ENCODE measurements at places on chromosomes 2 and 18.

DNA sequence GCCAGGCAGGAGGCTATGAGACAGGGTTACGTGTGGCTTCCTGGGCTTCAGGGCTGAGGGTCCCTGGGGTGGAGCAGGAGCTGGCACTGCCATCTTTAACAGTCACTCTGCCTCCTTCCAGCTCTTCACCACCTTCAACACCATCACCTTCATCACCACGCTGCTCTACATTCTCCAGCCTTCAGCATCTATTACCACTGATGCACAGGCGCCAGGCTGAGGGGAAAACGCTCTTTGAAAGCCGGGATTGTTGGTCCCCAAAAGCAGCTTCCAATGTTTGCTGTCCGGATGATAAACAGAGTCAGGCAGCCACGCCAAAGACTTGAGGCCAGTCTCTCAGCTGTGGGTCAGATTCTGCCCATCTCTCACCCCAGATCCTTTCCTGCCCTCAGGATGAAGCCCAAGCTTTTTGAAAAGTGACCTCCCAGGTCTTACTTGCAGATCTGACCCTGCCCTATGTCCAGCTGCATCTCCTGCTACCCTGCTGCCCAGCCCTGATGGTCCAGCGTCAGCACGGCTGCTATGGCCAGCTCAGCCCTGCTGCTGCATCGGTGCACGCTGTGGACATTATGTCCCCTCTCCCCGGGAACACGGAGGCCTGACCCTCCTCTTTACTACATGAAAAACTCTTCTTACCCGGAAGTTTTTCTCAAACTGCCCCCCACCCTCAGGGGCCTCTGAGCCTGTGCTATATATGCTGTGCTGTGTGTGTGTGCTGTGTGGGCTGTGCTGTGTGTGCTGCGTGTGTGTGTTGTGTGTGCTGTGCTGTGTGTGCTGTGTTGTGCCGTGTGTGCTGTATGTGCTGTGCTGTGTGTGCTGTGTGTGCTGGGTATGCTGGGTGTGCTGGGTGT lies 31.2 kb upstream of the MAL start:
- DNase-seq, result no peak

GRCh38 chr2:8346706-8347430 lies 335.0 kb upstream of the ID2 start:
- no peak for DNase-seq

DNA sequence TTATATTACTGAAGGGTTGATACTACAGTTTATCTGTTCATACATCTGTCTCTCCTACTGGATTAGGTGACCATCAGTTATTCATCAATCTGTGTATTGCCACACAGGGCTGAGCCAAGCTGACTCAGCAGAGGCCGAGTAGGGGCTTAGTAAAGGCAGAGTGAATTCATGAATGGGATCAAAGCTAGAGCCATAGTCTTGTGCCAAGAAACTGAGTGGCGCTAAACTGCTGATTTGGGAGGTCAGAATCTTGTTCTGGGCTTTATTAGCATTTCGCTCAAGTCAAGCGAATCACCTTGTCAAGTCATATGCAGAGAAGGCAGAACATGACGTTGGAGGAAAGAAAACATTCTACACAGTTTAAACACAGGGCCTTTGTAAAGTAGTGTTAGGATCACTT lies 34.1 kb downstream of the SOCS6 start:
- no peak for DNase-seq

- DNase-seq, result no peak
These were observed 1.6 kb downstream of the FEV start for GRCh38 chr2:218983263-218983933.

GRCh38 chr18:77000527-77000926 lies 132.1 kb downstream of the MBP start:
- DNase-seq, result peak; percentile 42

DNA sequence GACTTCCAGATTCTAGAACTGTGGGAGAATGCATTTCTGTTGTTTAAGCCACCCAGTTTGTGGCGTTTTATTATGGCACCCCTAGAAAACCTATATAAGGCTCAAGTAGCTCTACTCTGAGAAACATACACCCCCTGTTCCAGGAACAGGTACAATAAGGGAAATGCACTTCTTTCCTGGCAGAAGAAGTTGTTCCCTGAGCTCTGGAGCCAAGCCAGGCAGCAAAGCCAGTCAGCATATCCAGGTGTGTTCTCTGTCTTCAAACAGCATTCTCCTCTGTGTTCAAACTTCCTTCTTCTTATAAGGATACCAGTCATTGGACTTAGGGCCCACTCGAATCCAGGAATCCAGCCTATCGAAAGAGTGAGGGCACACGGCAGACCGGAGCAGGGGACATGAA lies 96.5 kb downstream of the TPGS2 start:
- no peak for DNase-seq

- no peak for DNase-seq
These were observed 518.7 kb downstream of the TNS1 start for GRCh38 chr2:217484046-217484445.

DNA sequence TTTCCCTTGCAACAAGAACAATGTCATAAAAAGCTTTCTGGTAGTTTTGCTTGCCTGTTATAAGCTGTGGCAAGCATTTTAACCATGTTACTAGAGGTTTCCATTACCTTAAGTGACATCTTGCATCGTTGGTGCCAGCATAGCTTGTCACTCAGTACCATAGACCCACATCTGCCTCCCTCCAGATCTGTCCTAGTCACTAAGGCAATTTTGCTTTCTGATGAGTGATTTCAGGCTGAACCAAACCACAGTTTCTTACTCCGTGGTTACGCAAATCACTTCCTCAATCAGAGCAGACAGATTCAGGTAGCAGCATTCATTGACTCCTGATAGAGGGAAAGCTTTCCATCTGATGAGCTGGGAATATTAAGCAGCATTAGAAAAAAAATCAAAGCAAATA lies 1057.5 kb upstream of the FAM98A start:
- no peak for DNase-seq

DNA sequence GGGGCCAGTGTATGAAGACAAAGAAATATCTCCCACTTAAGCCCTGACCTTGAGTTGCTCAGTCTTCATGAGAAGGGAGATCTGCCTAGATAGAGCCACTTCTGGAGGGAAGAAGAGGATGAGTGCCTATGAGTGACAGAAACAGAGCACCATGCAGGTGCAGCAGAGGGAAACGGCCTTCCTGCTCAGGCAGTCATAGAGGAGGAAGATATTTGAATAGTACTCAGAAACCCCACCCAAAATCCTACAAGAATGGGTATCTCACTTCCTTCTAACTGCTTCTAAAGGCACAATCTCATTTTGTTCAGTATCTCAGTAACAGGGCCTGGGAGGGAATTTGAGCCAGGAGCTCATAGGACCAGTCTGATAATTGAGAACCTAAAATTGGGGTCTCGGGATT lies 339.3 kb downstream of the ALK start:
- no peak for DNase-seq

DNA sequence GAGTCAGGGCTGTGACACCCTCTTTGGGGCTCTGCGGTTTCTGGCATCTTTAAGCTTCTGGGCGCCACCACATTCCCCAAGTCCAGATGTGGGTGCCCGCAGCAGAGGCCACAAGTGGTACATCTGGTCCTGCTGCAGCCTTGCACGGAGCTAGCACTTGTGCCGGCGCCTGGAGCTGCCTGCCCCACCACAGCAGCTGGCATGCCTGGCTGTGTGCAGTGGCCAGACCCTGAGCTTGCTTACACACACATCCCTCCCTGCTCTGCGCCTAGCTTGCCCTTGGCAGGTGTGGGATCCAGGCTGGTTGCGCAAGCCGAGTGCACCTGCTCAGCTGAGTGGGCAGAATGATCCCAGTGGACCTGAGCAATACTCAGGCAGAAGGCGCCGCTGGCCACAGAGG lies 27.3 kb downstream of the SLC4A10 start:
- DNase-seq, result no peak

- no peak for DNase-seq
These were observed 33.0 kb downstream of the MROH2A start for GRCh38 chr2:233811087-233811486.

DNA sequence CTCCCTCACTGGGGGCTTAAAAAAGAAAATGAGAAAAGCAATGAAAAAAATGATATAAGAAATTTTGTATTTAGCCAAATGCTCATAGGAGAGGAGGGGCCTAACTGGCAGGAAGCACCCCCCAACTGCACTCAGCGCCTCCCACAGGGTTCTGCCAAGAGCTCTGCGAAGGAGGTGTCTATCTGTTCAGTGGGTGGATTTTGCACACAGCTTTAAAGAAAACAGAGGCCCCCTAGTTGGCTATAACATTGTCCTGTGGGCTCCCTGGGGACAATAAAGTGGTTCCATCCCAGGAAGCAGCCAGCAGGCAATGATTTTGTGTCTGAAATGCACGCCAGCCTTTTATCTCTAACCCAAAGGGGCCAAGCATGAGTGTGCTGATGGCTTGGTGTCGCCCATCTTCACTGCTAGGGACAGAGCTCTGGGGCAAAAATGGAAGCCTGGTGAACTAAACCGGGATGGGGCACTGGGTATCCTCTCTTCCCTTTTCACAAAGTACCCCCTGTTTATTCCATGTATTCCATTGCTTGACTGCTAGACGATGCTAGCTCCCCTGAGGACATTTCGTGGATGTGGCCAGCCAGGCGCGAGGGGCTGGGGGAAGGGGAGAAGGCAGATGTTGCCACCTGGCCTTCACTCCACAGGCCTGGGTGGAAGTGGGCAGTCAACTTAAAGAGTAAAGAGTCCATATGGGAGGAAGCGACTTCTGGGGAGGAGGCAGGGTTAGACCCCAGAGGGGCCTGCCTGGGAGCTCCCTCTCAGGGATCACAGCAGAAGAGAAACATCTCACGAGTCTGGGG lies 205.7 kb downstream of the CYP26B1 start:
- no peak for DNase-seq

DNA sequence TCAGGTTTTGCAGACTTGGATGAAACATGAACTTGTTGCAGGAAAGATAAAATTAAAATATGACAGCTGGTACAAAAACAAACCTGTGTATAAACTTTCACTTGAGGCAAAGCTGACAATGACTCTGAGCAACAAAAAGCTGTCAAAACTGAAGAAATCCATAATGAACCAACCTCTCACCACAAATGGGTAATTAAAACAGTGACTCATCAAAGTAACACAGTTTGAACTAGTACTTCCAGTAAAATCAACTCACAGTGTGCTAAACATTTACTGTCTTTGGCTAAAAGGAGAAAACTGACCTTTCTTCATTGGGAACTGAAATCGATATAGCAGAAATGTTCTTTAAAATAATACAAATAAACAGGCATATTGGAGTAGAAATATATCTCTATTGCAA lies 209.7 kb downstream of the WDPCP start:
- DNase-seq, result no peak

DNA sequence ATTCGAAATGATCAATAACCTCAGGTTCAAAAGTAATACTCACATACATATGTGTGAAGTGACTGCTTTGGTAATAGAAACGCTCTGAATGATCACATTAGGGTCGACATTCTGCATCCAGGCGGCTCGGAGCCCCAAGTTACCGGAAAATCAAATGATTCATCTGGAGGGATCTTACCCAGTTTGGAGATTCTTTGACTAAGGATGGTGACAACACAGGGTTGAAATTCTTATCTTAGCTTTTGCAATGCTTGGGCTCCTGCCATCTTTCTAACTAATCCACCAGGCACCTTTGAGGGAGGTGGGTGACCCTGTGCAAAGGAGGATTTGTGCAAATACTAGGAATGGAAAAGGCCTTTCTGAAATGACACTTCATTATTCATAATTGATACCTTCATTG lies 10.8 kb downstream of the GBX2 start:
- no peak for DNase-seq

DNA sequence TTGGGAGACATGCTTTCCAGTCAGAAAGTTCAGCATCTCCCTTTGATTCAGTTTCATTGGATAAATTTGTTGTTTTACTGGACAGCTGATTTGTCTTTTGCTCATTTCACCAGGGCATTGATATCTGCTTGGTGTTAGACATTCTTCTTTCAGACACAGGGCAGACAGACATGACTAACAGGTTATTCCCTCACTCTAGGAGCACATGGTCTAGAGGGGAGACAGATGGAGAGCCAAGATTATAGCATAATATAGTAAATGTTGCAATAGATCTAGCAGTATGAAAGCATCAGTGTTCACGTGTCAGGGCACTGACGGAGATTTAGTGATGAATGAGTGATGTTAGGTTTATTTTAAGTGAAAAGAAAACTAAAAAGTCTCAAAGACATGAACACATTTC lies 187.0 kb upstream of the CYRIA start:
- no peak for DNase-seq

DNA sequence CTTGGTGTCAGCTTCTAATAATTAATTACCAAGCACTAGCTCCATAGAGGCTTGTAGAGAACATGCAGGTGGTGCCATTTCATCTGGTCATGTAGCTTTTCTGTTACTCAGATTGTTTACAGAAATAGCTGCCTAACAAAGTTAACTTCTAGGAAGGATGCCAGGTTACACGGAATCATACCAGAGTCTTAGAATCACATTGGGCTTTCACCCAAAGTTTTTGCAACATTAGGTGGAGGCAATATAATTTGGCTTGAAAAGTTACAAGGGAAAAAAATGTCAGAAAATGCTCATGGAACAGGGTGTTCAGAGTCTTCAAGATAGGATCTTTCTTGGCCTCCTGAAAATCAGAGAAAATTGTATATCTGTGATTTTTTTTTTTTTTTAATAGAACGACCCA lies 135.6 kb downstream of the ARHGAP15 start:
- DNase-seq, result no peak

DNA sequence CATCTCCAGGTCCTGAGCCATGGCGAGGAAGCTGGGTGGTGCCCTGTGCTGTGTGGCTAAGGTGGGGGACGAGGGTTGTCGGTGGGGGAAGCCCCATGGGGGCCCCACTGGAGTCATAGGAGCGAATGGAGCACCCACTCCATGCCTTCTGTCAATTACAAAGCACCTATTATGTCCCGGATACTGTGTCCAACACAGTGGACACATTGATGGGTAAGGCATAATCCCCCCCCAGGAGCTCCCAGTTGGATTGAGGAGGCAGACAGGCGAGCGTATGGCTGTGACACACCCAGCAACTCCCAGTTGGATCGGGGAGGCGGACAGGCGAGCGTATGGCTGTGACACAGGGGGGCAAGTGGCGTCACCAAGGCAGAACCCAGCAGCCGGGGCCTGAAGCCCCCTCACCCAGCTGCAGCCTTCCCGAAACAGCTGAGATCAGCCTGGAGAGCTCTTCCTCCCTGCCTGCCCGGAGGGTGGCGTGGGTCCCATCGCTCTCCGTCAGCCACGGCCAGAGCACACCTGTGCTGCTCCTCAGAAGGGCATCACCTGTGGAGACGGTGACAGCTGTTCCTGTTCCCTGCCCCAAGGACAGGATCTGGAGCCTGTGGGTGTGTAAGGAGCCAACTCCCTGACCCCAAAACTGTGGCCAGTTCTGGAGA lies 69.6 kb downstream of the HPCAL1 start:
- DNase-seq, result no peak

DNA sequence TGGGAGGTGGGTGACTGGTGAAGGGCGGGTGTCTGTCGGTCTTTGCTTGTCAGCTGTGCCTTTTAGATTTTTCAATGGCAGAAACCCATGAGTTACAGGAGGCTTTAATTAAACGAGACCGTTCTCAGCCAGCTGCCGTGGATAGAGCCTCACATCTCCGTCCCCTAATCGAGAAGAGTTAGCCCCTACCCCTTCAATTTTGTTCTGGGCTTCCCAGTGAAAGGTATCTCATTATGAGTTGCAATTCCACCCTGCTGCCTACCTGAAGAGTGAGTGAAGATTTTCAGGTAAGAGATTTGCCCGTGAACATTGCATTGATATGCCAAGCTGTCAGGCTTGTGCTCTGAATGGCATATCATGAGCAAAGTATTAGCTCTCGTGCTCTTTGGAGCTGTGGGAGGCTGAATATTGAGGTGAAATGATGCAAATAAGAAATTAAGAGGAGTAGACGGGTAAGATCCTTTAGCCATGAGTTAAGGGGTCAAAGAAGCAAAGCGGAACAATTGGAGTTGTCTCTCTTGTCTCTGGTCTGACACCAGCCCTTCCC lies 118.7 kb upstream of the MSTN start:
- DNase-seq, result no peak

GRCh38 chr2:141497272-141497671 lies 633.5 kb downstream of the LRP1B start:
- DNase-seq, result no peak
